ENCODE measurements at places on chromosomes 6 and 20. TPM values are rescaled to one million over a fixed set of nuclear protein-coding genes. Genes with fewer than 3 reads are reported as not detected.
A peak's percentile ranks its signal among the peaks of the same experiment; 100 is the strongest.

DNA sequence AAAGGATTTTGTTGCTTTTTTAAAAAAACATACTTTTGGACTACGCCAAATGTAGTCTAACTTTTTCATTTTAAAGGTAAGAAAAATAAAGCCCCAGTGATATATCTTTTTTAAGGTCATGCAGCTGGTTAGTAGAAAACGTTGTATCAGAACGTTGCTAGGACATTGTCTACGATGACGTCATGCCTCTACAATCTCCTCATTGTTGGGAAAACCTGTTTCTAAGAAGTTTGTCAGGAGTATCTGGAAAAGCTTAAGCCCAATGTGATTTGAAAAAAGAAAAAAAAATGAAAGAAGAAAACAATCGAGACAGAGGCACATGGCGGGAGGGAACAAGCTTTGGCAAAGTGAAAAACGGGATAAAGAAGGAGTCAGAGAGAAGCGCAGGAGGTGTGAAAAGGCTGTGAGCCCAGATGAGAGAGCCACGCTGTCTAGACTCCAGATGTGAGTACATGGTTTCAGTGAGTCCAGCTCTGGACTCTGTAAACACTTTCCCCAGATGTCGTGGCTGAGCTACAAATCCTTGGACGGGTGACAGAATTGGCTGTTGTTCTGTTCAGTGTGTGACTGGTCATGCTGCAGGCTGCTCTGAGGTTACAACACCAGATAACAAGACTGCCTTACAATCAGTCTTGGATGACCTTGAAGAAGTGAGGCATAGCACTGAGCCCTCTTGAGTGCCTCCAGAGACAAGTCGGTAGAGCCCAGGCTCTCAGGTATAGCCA is 656.7 kb upstream of the ID4 start:
- peak; percentile 53 for DNase-seq

The GOPC gene
- 70.9 TPM for polyA plus RNA-seq

GRCh38 chr6:153989989-153990388 is 49.1 kb upstream of the OPRM1 start:
- DNase-seq: no peak

The ATF6B gene
- polyA plus RNA-seq: 94.3 TPM

DNA sequence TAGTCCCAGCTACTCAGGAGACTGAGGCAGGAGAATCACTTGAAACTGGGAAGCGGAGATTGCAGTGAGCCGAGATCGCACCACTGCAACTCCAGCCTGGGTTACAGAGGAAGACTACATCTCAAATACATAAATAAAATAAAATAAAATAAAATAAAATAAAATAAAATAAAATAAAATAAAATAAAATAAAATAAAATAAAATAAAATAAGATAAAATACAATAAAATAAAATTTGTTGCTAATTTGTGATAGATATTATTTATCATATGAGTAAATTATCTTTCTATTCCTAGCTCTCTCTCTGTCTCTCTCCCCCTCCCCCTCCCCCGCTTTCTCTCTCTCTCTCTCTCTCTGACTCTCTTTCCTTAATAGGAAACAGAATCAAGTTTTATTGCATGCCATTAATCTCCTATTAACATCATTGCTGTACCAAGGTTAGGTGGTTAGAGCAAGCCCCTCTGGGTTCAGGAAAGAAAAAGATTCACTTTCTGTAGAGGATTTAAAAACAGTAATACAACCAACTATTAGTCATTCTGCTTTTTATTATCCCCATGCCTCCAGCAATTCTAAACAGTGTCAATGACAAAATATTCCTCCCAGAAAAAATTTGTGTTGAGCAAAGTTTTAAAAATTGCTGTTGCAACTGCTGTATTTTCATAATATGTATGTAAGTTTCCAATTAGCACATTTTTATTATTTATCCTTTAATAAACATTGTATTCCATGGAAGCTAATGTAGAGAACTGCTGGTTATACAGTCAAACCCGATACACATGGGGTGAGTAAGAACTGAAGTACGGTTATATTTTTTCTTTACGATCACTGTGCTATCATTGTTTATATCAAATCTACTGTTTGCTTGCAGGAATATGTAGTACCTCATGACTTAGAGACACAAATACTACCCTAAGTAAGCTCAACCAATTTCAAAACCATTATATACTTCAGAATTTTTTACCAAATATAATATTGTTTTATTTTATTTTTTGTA is 22.1 kb downstream of the BMP5 start:
- DNase-seq: no peak

Measured in left kidney (tissue), 8 donors.